ENCODE measurements at places on chromosomes 5 and 9.

DNA sequence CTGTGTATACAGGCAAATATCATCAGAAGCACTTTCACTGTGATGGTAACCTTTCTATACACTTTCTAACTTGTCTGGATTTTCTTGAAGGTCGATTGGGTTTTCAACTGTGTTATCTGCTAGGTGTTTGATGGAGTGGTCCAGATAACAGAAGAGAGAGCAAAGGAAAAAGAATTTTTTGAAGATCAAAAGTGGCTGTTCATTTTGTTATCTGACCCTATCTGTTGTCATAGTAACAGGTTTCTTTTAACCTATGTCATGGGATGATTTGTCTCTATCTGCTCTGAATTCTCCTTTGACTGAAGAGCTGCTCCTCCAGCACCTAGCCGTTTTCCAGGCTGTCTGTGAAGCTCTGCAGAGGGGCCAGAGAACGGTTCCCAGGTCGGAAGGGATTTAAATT, 77.8 kb upstream of the IRX2 start:
- no peak for DNase-seq

DNA sequence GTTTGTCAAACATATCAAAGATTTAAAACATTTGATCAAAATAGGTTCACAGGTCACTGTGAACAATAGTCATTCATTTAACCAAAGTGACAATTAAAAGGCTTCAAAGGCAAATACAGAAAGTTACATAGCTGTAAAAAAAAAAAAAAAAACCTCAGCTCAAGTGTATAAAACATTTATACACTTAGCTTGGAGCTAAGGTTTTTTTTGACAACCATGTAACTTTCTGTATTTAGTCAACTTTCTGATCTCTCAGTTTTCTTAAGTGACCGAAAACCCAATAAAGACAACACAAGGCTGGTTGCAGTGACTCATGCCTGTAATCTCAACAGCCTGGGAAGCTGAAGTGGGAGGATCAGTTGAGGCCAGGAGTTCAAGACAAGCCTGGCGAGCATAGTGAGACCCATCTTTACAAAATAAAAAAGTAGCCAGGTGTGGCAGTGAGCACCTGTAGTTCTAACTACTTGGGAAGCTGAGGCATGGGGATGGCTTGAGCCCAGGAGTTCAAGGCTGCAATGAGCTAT, 16.4 kb upstream of the UBTD2 start:
- peak; percentile 54 for DNase-seq

DNA sequence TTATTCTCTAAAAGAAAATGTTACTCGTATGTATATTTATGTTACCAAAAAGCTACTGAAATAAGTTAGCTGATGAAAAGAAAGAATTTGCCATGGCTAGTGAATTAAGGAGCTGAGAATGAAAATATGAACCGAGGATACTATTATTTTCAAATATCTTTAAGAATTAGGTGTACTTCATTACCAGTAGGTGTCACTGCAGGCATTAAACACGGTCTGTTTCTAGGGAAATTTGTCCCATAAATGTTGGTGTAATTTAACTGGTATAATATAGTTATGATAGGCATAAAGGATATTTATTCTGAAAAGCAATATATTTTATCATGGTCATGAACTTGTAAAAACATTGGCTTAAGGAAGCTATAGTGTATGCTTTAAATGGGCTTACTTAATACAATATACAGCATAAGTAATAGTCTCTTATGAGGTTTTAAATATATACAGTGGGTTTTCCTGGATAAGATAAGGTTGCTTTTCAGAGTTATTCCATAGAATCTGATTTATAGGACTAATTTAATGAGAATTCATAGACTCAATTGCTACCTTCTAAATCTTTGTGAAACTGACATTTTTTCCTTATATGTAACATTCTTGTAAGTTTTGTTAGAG, 72.4 kb upstream of the MPDZ start:
- peak; percentile 82 for DNase-seq

- peak; percentile 70 for DNase-seq
Measured at GRCh38 chr9:109411798-109412352, 86.2 kb downstream of the PTPN3 start.

Data from GM23248 (cell line).